Smooth muscle cell of the umbilical artery (primary cell): ENCODE measurements at places on chromosomes 6 and 20. TPM values are rescaled to one million over a fixed set of nuclear protein-coding genes. Genes with fewer than 3 reads are reported as not detected.

Gene DEFB132
- not detected in 2 replicates for total RNA-seq

Gene LAMA2
- 14.1 and 81.4 TPM in 2 replicates for total RNA-seq

Gene NR2E1
- not detected in 2 replicates for total RNA-seq

Gene RAMACL
- 0.74 and 2.1 TPM in 2 replicates for total RNA-seq

Gene DLK2
- 0.30 and 1.6 TPM in 2 replicates for total RNA-seq

Gene CCN6
- not detected in 2 replicates for total RNA-seq

Gene COL9A1
- not detected in 2 replicates for total RNA-seq

Gene CDSN
- total RNA-seq: not detected in 2 replicates

Gene DEK
- 58.2 and 66.3 TPM in 2 replicates for total RNA-seq

Gene FAXC
- 0.59 and 2.1 TPM in 2 replicates for total RNA-seq

Gene RUNX2
- 5.0 and 8.3 TPM in 2 replicates for total RNA-seq

Gene PLA2G7
- not detected in 2 replicates for total RNA-seq

Gene MOG
- not detected in 2 replicates for total RNA-seq

Gene FAM217A
- total RNA-seq: not detected in 2 replicates

Gene BNIP5
- not detected in 2 replicates for total RNA-seq

Gene TREM2
- total RNA-seq: 0.14 TPM in 1 of 2 replicates, not detected in the other

Gene KDM1B
- 21.7 and 47.7 TPM in 2 replicates for total RNA-seq

Gene TNFAIP3
- 85.5 and 117 TPM in 2 replicates for total RNA-seq

Gene PPP1R16B
- 0.05 and 0.30 TPM in 2 replicates for total RNA-seq

Gene SLPI
- total RNA-seq: not detected in 2 replicates

Gene PBX2
- 36.2 and 58.1 TPM in 2 replicates for total RNA-seq

Gene C6orf15
- not detected in 2 replicates for total RNA-seq

Gene C6orf58
- total RNA-seq: 0.14 TPM in 1 of 2 replicates, not detected in the other
